ENCODE measurements at places on chromosomes 3 and 15.

DNA sequence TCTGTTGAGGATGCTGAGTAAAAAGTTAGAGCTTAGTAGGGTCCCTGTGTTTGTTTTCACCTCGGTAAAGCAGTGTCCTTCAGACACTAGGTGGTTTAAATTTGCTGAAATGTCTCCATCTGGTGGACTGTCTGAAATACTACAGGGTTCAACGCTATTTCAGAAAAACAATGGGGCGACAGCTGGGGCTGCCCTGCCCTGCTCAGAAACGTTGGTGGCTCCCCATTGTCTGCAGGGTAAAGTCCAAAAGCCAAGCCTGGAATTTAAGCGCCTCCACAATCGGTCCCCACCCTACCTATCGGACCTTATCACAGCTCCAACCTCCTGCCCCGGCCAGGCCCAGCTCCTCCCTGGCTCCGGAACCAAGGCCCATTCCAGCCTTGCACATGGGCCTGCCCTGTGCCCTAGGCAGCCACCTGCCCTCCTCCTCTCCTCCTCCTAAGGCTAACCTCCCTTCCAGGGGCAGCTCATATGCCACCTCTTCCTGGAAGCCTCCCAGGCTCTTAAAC is 4.3 kb upstream of the TSEN2 start:
- peak; percentile 77 for DNase-seq

- DNase-seq = no peak
These were observed 7.6 kb downstream of the SLC9A9 start for GRCh38 chr3:143840636-143841035.

DNA sequence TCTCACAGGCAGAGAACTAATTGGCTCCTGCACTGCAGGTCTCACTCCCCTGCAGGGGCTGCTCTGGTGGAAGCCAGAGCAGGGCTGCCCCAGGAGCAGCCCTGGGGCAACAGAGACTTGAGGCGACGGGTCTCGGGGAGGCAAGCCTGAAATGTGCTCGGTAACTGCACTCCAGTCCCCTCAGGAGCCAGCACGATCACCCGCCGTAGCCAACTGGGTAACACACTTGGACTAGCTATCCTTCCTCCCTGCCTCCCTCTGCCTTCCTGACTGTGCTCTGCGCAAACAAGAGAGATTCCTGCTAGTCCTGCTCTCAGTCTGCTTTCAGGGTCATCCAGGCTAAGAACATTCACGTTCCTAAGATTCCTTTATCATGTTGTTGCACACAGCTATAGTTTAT is 140.7 kb upstream of the NSMCE3 start:
- DNase-seq = no peak

GRCh38 chr3:40923143-40923542 is 276.2 kb upstream of the CTNNB1 start:
- DNase-seq = no peak

DNA sequence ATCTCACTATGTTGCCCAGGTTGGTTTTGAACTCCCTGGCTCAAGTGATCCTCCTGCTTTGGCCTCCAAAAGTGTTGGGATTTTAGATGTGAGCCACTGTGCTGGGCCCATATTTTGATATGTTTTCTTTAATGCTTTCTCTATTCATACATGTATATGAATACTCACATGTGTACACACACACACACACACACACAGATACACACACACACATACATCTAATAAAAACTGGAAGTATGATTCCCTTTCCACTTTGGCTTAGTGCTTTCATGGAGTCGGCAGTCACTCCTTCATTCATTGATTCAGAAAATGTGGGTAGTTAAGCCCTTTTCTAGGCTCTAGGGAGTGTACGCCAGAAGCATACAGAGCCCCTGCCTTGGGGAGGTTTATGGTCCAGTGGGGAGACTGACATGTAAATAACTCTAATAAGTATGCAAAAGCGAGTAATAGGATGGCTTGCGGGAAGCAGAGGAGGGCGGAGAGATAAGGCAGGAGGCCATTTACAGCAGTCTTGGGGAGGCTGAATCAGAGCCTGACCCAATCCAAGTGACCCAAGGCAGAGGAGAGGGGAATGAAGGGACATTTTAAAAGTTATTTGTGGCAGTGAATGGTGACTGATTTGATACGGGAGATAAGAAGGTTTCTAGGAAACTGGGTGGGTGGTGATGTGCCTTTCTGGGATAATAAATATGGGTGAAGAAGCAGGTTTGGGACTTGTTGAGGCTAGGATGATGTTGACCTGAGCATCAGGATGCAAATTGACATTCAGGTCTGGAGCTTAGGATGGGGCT is 32.5 kb upstream of the TATDN2 start:
- no peak for DNase-seq

- DNase-seq = no peak
These were observed 59.7 kb downstream of the ATP2B2 start for GRCh38 chr3:10445561-10446175.

DNA sequence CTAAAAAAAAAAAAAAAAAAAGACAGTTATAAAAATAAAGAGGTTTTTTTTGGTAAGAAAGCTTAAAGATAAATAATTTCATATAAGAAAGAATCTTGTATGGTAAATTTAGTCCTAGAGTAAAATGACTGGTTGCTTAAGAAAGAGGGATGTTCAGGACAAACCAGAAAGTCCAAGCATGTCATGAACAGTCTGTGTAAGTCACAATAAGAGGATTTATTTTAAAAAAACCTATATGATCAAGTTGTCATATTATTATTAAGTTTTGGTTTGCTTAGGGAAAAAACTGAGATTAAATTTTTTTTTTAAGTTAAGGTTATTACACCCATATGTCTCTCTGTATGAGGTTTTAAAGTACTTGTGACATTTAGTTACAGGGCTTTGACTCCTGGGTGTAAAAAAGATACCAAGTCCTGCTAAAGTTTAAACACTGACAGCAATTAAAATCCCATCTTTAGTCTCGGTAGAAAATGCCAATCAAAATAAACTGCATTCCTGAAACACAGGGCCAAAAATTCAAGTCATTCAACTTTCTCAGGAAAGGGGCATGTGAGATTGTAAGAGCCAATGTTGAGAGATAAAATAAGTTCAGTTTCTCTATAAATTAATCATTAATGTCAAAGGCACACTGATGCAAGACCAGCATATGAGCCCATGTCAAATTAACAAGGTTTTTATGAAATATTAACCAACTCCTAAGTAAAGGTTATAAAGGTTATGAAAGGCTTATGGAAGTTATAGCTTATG is 8.5 kb upstream of the BDH1 start:
- no peak for DNase-seq

- peak; percentile 72 for DNase-seq
These were observed 1.3 kb downstream of the GNAT1 start for GRCh38 chr3:50192689-50193141.

DNA sequence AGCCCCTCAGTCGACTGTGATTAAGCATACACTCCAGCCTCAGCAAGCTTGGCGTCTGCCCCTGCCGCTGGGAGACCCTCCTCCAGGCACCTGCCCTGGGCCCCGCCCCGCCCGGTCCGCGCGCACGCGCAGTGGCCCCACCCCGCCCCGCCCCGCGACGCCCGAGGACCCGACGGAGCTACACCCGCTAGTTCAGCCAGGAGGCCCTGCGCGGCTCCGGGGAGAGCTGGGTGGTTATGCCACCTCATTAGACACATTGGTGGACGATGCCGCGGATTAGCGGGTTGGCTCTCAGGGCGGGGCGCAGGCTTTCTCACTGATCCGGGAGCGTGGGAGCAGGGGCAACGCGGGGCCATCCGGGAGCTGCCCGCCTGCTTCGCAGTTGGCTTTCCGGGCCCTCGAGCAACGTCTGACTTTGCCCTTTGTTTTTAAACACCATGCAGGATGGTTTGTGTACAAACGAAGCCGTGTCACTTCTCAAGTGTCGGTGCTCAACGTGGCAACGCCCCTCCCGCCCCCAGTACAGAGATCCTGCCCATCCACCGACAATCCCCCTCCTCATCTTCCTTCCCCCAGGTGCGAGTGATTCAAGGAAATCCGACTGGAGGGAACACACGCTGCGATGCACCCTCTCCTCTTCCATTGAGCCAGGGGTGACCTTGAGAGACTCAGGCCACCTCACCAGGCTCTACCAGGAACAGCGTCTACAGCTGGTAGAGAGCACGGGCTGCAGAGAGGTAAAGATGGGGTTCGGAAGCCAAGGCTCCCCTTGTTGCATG is 109.3 kb downstream of the SHQ1 start:
- DNase-seq = peak; percentile 83

GRCh38 chr15:34470091-34470490 is 32.5 kb upstream of the GOLGA8A start:
- no peak for DNase-seq

DNA sequence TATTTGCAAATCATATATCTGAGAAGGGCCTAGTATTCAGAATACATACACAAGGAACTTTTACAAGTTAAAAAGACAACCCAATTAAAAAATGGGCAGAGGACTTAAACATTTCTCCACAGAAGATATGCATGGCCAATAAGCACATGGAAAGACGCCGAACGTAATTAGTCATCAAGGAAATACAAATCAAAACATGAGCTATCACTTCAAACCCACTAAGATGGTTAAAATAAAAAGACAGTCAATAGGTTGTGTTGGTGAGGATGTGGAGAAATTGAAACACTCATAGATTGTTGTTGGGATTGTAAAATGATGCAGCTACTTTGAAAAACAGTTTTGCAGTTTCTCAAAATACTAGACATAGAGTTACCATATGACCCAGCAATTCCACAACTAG is 61.2 kb upstream of the NEO1 start:
- DNase-seq = no peak

- no peak for DNase-seq
These were observed 17.3 kb downstream of the MRPS11 start for GRCh38 chr15:88484682-88485331.

- DNase-seq = no peak
These were observed 38.4 kb upstream of the PHLDB2 start for GRCh38 chr3:111820651-111821050.

GRCh38 chr15:78034495-78035191 is 42.9 kb downstream of the TBC1D2B start:
- DNase-seq = no peak

DNA sequence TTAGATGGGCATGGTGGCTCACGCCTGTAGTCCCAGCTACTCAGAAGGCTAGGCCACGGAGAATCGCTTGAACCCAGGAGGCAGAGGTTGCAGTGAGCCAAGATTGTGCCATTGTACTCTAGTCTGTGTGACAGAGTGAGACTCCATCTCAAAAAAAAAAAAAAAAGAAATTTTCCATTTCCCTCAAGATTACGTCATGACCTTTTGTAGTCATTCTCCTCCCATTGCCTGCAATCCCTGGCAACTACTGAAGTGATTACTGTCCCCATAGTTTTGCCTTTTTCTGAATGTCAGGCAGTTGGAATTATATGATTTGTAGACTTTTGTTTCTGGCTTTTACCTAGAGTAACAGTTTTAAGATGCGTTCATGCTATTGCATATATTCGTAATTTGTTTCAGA is 28.0 kb downstream of the WDR76 start:
- DNase-seq = no peak

DNA sequence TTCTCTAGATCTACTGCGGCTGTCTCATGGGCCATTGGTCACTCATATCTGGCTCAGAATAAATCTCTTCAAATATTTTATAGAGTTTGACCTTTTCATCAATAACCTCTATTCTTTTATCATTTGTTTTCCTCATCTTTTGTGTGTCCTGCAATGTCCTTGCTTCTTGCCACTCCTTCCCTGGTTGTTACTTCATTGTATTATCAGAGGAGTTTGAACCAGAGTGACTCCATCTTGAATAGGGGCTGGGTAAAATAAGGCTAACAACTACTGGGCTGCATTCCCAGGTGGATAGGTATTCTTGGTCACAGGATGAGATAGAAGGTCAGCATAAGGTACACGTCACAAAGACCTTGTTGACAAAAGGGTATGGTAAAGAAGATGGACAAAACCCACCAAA is 9.9 kb upstream of the LPCAT4 start:
- DNase-seq = no peak

Measured in cerebellum (tissue), 4 donors.